ENCODE measurements at places on chromosomes 6 and 20. TPM values are rescaled to one million over a fixed set of nuclear protein-coding genes. Genes with fewer than 3 reads are reported as not detected.

The FAM162B gene
- total RNA-seq = not detected

The FNDC11 gene
- total RNA-seq = not detected

The IL20RA gene
- not detected for total RNA-seq

The GGTLC1 gene
- total RNA-seq = not detected

The KIAA0408 gene
- total RNA-seq = 13.8 TPM

The E2F1 gene
- 40.2 TPM for total RNA-seq

The SIRT5 gene
- 8.9 TPM for total RNA-seq

The LTA gene
- 567 TPM for total RNA-seq

The PIM1 gene
- total RNA-seq = 403 TPM

The MAP3K4 gene
- 76.1 TPM for total RNA-seq

The NRN1 gene
- total RNA-seq = 1.1 TPM

The FOXS1 gene
- not detected for total RNA-seq

The RCAN2 gene
- total RNA-seq = 10.6 TPM

The TAAR8 gene
- not detected for total RNA-seq

The BTN1A1 gene
- total RNA-seq = 0.21 TPM

The RAD21L1 gene
- not detected for total RNA-seq

The LAMA4 gene
- not detected for total RNA-seq

The SLC32A1 gene
- not detected for total RNA-seq

Measured in activated T-helper 17 cell treated with anti-CD3 and anti-CD28 coated beads, Interleukin-2, amount 50 U/mL, for 72 hours (primary cell).